Ecto neural progenitor cell (in vitro differentiated cells): ENCODE measurements at places on chromosomes 16 and 17.
A peak's percentile ranks its signal among the peaks of the same experiment; 100 is the strongest.

- no peak for DNase-seq
Measured at GRCh38 chr16:49861299-49861698, 5.4 kb upstream of the ZNF423 start.

DNA sequence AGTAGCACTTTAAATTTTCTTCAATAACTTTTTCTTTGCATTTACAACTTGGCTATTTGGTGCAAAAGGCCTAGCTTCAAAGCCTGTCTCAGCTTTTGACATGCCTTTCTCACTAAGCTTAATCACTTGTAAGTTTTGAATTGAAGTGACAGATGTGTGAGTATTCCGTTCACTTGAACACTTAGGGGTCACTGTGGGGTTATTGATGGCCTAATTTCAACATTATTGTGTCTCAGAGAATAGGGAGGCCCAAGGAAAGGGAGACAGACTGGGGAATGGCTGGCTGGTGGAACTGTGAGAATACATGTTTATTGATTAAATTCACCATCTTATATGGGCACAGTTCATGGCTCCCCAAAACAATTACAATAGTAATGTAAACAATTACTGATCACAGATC, 84.1 kb downstream of the TAOK1 start:
- no peak for DNase-seq

DNA sequence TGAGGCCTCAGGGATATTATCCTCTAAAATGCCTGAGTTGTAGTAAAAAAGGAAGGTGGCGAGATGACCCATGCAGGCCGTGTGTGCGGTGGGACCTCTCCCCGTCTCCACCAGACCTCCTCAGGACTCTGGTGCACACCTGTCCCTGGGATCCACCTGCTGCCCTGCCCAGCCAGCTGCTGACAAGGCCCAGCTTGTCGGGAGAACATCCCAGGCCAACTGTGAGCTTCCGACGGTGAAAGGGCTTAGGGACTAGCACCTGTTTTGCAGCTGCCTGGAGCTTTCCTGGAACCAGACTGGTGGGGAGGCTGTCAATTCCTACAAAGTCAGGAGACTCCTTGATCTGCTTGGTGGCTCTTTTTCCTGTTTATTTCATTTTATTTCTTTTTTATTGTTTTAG, 11.6 kb downstream of the IL34 start:
- DNase-seq, result peak; percentile 40

DNA sequence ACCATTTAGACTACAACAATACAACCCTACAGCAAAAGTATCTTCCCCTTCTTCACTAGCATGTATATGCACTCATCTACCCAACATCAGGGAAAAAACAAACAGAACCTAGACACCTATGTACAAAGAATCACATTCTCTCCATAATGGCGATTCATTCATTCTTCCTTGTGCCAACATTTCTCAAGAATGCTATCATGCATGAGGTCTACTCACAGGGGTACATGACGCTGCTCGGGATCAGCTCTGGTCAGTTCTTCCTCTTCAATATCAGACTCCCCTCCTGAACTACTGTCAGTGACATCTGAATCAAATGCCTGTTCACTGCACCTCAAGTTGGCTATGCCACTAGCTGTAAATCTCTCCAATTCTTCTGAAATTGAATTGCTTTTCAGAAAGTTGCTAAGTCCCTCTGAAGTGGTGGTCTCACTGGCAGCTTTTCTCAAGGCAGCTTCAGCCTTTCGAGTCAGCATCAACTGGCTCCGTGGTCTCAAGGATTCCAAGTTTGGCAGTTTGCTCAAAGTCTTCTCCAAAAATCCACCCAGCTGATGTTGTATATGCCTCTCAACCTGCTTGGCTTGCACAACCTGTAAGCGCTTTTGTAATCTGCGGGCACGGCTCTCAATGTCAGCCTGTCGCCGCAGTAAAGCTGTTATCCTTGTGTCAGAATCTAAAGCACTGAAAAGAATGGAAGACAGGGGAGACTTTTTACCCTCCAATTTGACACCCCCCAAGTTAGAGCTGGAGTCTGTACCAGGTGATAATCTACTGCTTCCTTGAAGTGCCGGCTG, 22.4 kb downstream of the KANSL1 start:
- no peak for DNase-seq

DNA sequence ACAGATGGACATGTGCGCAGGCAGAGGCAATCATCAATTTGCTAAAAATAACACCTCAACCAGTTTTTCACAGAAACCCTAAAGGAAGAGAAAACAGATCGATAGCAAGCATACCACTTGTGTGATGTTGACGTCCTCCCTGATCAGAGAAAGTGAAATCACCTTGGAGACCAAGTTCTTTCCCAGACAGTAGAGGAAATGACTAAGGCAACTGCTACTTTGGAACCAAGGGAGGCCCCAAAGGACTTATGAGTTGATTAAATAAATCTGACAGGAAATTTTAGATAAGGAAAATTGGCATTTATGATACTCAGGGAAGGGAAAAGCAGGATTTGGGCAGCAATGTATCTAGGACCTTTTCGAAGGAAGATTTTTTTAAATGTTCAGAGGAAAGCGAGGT, 267.1 kb upstream of the ASIC2 start:
- DNase-seq, result no peak

- no peak for DNase-seq
Measured at GRCh38 chr17:38498353-38498752, 70.1 kb downstream of the ARHGAP23 start.

DNA sequence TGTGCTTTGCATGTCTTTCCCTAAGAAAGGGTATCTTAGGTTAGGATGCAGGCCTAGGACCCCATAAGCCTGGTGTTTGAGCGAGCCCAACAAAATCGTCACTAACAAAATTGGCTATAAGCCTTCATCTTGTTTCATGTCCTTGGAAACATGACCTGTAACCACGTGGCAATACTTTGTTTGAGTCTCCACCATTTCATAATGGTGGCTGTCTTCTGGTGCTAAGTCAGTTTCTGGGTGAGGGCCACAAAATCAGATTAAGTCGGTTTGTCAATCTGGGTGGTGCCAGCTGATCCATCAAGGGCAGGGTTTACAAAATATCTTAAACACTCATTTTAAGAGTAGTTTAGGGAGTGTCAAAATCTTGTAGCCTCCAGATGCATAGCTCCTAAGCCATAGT, 33.0 kb downstream of the C16orf54 start:
- no peak for DNase-seq

DNA sequence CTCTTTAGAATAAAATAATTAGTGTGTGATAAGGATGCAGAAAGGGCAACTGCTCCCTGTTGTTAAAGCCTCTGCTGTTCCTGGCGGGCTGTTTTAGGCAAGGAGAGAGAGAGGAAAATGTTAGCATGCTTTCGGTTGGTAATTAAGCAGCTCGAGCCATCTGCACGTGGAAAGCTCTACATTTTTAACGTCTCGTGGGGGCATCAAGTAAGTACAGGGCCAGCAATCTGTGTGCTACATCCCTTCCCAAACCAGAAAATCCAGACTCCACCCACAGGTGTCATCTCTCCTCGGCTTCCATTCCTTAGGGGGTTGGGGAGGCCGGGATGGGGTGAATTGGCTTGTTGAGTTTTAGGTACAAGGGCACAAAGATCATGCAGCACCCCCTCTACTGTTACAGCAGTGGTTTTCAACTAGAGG, 62.4 kb upstream of the MARCHF10 start:
- DNase-seq, result no peak
